ENCODE measurements at places on chromosomes 16 and 17.
A peak's percentile ranks its signal among the peaks of the same experiment; 100 is the strongest.

DNA sequence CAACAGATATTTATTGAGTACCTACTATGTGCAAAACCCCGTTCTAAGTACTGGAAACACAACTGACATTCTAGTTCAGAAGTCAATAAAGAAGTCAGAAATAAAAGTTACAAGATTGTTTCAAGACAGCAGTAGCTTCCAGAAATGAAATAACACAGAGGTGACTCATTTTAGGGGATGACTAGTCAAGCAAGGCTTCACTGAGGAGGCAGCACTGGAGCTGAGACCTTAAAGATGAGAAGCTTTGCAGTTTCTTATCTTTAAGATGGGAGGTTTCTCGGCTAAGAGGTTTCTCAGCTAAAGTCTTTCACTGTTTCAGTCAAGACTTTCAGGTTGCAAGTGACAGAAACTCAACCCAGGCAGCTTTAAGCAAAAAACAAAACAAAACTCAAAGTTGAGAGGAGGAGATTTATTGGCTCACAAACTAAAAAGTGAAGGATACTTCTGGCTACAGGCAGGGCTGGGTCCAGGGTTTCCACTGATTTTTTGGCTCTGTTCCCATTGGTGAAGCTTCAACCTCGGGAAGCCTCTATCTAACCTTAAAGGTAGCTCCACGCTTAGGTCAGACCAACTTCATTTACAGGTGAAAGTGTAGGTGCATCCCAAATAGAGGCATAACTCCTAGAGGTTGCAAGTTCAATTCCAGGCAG, 7.4 kb upstream of the MMP2 start:
- DNase-seq: no peak

GRCh38 chr16:69286941-69287713, 24.0 kb upstream of the VPS4A start:
- DNase-seq: peak; percentile 3

DNA sequence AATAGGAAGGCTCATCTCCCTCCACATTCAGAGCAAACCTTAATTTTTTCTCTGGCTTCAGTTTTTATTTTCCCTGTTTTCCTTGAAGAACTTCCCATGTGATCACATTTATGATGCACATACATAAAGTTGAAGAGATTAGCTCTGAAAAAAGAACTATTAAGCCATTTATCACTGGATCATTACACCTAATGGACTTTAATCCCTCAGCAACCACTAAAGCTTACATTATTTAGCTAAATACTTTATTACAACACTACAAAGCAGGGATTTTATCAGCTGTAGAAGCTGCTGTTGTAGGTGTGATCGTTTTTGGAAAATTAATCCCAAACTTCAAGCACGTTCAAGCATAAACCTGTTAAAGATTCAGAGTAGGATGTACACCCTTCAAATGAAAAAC, 21.1 kb downstream of the SMYD4 start:
- DNase-seq: no peak

DNA sequence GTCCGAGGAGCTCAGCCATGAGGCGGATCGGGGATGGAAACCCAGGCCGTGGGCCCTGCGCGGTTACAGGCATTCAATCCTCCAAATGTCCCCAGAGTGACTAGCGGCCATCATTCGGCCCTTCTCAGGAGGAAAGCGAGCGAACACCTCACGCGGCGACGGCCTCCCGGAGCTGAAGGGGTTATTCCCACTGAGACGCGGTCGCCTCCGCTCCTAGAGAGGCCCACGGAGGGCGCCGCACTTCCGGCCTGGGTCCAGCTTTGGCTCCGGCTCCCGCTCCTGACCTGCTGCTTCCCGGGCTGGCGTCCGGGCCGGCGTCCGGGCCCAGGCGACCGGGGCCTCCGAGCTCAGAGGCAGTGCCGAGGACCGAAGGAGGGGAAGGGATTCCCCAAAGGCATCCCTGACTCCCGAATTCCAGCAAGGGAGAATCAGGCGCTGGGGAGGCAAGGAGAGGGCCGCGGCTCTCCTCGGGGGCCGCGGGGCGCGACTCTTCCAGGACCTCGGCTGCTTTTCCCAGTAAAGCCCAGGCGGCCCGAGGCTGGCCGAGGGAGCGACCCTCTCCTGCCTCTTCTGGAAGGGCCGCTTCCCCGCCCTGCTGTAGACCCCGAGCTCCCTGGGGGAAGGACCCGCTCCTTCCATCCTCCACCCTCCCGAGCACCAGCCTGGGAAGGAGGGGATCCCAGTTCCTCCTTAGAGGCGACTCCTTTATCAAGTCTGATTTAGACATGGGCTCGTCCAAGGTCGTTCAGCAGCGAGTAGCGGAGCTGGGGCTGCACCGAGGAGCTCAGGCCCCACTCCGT, 18.6 kb upstream of the ZNF629 start:
- peak; percentile 64 for DNase-seq

DNA sequence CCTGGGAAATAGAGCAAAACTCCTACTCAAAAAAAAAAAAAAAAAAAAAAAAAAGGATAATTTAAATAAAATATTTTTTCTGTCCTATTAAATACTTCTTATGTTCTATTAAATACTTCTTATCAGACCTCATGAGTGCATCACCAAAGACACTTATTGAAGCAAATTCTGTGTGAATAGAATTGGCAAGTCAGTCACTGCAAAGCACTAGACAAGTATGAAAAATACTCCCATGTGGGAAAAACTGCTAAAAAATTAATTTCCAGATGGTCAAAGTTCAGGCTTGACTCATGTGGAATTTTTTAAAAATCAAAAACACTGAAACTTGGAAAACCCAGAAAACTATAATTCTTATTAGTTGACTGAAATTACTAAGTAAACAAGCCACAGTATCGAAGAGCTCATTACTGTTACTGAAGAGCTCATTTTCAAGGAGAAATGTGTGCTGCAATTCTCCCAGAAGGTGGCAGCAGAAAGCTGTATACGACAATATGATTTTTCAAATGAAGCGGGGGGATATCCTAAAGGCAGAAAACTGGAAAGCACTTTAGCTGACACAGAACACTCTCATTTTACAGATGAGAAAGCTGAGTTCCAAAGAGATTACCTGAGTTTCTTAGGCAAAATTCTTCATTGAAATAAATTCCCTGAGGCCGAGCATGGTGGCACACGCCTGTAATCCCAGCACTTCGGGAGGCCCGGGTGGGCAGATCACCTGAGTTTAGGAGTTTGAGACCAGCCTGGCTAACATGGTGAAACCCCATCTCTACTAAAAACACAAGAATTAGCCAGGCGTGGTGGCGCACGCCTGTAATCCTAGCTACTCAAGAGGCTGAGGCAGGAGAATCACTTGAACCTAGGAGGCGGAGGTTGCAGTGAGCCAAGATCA, 15.9 kb upstream of the FBXO47 start:
- DNase-seq: peak; percentile 60

- DNase-seq: no peak
Measured at GRCh38 chr17:27566671-27567562, 64.1 kb upstream of the LGALS9 start.

DNA sequence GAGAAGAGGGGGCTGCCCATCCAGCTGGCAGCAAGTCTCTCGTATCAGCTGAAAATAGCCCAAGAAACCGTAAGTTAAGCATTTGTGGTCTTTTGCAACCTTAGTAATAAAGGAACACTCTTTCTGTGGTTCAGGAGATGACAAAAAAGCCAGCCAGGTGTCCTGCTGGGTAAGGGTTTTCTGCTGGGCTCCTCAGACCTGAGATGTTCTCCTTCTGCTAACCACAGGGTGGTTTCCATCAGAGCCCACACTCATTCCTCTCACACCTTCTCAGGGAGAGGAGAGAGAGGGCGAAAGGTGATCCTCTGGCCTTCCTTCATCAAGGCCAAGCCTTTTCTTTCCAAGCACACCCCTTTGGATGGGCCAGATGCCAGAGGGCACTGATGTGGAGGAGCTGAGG, 70.7 kb downstream of the TEX14 start:
- DNase-seq: no peak

DNA sequence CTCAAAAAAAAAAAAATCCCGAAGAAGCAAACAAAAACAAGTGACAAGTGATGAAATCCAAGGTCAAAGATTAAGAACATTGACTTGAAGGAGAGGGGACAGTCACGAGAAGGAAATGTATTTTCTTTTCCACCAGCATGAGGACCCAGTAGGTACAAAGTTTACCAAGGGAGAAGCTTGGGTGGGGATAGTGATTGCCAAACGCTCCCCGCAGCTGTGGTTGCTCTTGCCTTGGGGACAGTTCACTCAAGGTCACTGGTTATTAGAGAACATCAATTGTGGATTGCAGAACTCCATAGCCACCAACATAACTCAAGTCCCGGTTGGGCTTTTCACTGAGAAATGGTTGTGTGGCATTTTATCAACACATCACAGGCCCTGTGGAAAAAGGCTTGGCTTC, 27.0 kb downstream of the RSL1D1 start:
- peak; percentile 27 for DNase-seq

GRCh38 chr17:61219460-61219859, 180.2 kb upstream of the TBX2 start:
- no peak for DNase-seq

- no peak for DNase-seq
Measured at GRCh38 chr17:8366231-8366630, 10.3 kb downstream of the KRABD2 start.

GRCh38 chr17:50184064-50184463, 17.4 kb downstream of the COL1A1 start:
- DNase-seq: peak; percentile 7
